ENCODE measurements at places on chromosomes 11 and 22.

DNA sequence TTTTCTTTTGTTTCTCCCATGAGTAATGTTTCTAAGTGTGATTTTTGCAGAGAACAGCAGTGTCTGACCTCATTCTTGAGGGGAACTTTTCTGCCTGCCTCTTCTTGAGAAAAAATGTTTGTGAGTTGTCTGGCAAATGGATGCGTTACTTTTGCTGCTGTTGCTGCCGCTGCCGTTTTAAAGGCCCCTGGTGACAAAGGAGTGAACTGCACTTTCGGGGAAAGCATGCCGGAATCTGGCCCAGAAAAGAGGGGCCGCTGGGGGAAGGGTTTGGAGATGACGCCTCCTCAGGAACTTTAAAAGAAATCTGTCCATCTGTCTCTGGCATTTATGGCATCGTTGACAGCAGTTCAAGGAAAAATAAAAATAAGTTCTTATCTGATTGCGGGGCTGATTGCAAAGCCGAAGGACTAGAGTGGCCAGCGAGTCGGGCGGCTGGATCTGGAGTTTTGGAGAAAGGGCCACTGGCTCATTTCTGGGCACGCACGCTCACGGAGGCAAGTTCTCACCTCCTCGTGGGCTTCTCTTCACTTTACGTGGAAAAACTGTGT is 16.5 kb downstream of the ZBTB16 start:
- no peak for DNase-seq

DNA sequence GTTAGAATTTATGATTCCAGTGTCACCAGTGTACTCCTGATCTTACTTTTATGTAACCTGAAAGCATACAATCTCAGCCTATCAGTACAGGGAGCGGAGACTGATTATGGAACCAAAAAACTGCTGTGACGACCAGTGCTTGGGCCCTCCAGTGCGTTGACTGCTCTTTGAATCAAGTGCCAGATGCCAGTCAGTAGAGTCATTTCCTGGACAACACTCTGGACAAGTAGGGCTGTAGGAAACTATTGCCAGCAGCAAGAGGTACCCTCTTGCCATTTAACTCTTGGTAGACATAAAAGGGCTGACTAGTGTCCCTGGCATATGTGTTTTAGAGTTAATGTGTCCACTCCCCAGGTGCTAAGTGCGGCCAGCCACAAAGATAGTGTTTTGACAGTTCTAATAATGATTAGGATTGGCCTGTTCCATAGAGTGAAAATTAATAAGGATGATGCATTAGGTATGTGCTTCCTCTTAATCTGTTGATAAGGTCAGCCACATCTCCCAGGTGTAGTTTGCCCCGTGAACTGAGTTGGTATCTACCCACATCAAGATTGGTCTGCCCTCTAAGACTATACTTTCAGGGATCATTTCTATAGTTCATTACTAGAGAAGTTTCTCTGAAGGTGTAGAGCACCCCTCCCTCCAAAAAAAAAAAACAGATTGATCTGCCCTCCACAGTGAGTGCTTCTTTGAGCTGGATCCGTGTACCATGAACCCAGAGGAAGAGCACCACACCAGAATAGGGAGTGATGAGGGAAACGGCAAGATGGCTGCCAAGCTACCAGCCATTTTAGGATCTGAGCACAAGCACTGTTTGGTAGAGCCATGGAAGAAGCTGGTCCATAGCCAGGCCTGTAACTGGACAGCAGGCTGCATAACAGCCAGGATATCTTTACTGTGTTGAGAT is 20.7 kb upstream of the AIFM3 start:
- no peak for DNase-seq

DNA sequence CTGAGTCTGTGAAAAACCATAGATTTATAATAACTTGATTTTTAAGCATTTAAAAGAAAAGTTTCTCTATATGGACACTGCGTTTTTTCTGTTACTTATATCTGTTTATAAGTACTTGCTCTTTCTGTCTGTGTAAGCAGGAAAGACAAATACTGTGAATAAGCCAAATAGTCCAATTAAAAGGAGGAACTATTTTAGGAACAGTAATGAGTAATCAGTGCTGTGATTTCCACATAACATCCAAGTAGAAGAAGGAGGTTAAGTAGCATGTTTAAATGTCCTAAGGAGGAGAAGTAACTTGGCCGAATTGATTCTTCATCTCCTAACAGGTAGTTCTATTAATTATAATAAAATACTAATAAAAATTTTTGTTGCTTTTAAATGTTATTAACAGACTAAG is 40.8 kb downstream of the ZNF214 start:
- no peak for DNase-seq

GRCh38 chr11:47305734-47306483 is 36.0 kb downstream of the MADD start:
- DNase-seq: no peak

GRCh38 chr11:119155733-119156492 is 7.1 kb downstream of the ABCG4 start:
- no peak for DNase-seq

DNA sequence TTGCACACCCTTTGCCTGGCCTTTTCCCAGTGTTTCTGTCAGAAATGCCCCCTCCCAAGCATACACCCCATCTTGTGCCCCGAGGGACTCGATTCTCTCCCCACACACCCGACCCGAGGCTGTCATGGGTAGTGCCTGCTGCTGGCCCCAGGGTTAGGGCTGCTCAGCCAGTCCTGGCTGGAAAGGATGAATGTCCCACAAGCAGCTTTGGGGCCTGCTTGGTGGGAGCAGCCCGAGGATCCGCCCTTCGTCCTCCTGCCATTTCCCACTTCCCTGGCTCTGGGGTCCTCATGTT is 55.0 kb upstream of the PRODH start:
- DNase-seq: no peak

- no peak for DNase-seq
Observed at GRCh38 chr11:26599425-26599824, 27.4 kb upstream of the MUC15 start.

DNA sequence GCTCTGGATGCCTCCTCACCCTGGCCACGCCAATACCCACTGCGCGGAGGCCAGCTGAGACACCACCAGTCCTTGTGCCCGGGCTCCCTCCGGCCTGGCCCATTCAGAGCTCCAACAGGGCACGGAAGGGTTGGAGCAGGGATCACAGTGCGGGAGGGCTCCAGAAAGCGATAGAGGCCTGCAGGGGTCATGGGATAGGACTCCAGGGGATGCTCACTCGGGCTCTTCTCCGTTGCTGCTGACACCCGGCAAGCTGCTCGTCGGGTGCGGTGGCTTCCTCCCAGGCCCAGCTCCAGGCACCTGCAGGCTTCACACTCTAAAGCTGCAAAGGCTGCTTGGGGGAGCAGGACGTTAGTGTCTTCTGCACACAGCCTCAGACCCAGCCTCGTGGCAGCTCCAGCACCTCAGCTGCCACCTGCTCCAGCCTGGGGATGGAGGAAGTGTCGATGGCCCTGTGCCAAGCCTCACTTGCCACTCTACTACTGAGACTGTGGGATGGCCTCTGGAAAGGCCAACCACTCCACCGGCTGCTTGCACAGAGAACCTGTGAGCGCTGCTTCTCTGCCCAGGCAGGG is 10.6 kb downstream of the WNT7B start:
- DNase-seq: no peak

- DNase-seq: no peak
Observed at GRCh38 chr22:48137640-48138039, 1375.2 kb downstream of the TBC1D22A start.

DNA sequence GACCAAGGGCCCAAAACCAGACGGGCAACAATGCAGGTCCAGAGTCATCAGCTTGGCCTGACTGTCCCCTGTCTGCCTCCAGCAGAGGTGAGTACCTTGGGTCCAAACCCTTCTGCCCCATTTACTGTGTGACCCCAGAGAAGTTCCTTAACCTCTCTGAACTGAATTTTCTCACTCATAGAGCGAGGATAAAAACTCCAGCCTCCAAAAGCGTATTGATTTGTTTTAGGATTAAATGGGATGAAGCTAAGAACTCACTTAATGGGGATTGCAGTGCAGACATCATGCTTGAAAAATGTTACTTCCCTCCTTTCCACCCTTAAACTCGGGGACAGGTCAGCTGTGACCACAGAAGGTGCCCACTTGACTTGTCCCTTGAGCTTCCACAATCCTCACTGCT is 22.6 kb downstream of the IGLL1 start:
- no peak for DNase-seq

DNA sequence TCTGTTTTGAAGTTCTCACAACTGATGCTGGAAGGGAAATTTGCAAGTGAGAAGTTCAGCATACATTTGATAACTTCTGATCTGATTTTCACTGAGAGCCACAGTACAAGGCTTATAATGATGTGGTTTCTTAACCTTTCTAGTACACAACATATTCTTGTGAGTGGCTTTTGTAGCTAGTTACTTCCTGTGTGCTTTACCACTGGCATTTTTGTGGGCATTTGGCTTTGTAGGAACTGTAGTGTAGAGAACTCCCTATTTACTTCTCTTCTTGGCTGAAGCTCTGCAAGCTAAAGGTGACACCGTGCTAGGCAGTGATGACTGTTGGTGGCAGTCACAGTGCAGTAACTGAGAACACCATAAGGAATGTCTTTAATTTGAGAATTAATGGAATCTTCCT is 14.9 kb downstream of the USP47 start:
- DNase-seq: no peak

GRCh38 chr22:28989035-28989464 is 72.6 kb downstream of the C22orf31 start:
- no peak for DNase-seq

DNA sequence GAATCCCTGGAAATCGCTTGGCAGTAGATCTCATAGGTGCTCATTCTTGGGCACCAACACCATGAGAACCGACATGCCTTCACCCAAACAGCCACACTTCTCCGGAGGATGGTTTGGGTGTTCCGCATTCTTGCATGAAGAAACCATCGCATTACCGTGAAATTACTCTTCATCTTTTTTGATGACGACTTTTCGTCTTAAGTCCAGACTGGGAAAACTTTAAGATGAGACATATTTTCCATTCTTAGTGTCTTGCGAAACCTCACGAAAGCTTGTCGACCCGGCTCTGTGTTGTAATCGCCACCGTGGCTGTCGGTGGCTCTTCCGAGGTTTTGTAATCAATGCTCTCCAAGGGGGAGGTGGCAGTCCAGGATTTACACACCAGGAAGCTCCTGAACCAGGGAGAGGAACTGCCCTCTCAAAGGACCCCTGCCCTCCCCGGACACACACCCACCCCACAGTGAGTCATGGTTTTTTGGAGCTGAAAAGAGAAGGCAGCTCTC is 1.7 kb downstream of the TOM1 start:
- DNase-seq: no peak

DNA sequence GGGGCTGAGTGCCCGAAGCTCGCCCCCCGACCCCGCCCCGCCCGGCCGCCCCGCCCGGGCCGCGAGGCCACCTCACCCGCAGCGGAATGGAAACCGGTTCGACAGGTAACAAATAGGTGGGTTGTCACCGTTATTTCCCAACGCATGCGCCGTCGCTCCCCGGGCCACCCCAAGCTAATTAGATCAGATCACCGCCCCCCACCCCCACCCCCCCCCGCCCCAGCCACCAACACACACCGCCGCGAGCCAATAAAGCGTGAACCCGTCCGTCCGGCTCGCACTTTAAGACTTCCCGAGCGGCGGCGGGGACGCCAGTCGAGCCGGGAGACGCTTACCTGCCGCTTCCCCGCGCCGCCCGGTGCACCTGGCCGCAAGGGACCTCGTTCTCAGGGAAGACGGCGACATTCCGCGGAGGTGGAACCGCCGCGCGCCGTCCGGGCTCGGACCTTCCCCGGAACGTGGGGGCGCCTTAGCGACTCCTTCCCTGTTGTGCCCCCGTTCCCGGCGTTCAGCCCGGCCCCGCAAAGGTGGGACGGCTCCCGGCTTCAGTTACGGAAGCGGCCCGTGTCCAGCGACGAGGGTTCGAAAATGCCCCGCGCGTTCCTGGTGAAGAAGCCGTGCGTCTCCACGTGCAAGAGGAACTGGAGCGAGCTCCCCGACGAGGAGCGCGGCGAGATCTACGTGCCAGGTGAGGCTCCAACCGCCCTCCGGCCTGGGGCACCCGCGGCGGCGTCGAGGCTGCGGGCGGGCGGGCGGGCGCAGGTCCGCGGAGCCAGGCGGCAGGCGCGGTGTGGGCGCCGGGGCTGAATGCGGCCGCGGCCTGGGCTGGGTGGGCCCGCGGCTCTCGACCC is at the start of gene OVOL1:
TSS of gene OVOL1 (plus strand) at position 278 of the 851 bp plus-strand sequence. CDS start at position 589, 311 bp downstream.
- no peak for DNase-seq

DNA sequence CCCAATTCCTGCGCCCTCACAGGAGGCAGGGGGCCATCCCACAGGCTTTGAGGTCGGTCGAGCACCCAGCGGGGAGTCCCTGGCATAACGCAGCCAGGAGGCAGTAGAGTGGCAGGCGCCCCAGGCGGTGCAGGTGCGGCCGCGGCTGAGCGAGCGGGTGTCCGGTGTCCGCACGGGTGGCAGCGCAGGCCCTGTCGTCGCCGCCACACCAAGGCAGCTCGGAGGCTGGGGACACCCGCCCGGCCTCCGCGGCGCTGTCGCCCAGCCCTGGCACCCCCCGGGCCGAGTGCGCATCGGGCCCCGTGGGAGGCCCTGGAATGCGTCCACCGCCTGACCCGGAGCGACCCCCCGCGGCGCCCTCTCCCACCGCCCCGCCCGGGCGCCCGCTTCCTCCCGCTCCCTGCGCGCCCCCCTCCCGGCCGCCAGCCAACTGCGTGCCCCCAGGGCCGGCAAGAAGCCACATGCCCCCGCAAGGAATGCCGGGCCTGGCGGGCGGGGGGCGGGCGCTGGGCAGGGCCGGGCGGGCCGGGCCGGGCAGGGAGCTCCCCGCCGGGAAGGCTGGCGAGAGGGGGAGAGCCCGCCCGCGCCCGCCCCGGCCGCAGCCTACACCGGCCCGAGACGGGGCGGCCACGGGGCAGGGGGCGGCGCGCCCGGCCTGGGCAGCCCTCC is 33.9 kb downstream of the PRDM11 start:
- DNase-seq: no peak

- DNase-seq: peak; percentile 65
Observed at GRCh38 chr11:32893343-32894148, 935 bp downstream of the QSER1 start.

- DNase-seq: no peak
Observed at GRCh38 chr11:63369165-63369970, at the start of gene SLC22A9. TSS of gene SLC22A9 (plus strand) at chr11:63369785. CDS start at chr11:63370057, 272 bp downstream.

- DNase-seq: no peak
Observed at GRCh38 chr11:36530840-36531239, 20.8 kb upstream of the TRAF6 start.

- DNase-seq: no peak
Observed at GRCh38 chr11:131889146-131889577, 518.7 kb downstream of the NTM start.

Measured in memory B cell (primary cell).